ENCODE measurements at places on chromosomes 11 and 22.
A peak's percentile ranks its signal among the peaks of the same experiment; 100 is the strongest.

DNA sequence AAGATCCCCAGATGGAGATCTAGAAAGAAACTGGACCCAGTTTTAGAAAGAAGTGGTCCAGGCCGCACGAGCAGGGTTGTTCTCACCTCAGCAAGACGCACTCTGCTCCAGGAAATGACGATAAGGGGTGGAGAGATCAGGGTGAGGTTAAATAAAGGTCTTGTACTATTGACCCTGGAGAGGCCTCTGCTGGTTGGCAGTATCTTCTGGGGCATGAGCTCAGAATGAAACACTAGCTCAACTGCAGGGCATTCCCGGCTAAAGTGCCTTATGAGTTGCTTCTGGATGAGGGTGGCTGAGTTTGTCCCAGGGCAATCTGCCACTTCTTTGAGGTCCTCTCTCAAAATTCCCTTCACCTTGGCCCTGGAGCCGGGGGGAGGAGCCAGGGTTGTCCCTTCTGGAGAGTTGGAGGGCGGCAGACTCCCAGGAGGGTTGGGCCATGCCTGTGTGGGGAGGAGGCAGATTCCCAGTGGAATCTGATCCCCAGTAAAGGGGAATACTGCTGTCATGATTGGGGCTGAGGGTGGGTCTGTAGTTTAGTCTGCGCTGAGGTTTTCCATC lies 10.9 kb downstream of the USP2 start:
- DNase-seq, result no peak

GRCh38 chr11:22244986-22245592 lies 52.2 kb downstream of the ANO5 start:
- peak; percentile 1 for DNase-seq

DNA sequence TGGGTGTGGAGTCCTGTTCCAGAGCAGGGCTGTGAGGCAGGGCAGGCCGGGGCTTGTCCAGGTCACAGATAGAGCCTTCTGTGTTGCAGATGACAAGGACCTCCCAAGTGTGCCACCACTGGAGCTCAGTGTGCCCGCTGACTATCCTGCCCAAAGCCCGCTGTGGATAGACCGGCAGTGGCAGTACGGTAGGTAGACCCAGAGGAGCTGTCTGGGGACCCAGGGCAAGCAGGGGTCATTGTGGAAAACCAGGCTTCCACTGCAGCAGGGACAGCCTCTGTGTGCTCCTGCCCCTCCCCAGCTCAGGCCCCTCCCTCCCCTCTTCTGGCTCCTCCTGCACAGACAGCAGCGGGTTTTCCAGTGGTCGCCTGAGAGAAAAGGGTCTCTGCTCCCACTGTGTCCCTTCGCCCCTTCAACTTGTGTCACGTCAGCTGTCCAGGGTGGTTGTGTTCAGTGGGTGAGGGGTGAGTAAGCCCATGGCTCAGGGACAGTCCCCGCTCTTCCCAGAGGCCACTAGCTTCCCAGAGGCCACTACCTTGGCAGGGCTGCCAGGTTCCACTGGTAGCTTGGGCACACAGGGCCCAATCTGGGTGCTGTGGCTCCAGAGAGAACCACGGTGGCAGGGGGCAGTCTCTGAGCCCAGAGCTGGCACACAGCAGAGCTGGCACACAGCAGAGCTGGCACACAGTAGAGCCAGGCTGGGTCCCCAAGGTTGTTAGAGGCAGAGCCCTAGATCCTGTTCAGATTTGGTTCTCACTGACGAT lies 78.4 kb downstream of the MED15 start:
- DNase-seq, result no peak

GRCh38 chr11:86587264-86588193 lies 84.9 kb downstream of the ME3 start:
- DNase-seq, result no peak

GRCh38 chr11:86230921-86231434 lies 13.6 kb upstream of the EED start:
- no peak for DNase-seq

- no peak for DNase-seq
Observed at GRCh38 chr11:35234460-35235156, 95.6 kb downstream of the CD44 start.

DNA sequence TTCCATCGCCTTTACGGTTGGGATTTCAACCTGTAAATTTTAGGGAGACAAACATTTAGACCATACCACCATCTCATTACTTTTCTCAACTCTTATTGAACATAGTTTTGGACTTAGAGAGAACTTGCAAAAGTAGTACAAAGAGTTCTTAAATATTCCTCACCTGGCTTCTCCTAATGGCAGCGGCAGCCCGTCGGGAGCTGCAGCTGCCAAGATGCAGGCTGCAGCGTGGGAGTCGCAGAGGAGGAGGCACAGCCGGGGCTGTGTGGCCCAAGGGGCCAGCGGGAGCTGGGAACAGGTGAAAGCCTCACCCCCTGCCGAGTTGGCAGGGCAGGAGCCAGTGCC lies 23.1 kb upstream of the RNASEH2C start:
- DNase-seq, result no peak

DNA sequence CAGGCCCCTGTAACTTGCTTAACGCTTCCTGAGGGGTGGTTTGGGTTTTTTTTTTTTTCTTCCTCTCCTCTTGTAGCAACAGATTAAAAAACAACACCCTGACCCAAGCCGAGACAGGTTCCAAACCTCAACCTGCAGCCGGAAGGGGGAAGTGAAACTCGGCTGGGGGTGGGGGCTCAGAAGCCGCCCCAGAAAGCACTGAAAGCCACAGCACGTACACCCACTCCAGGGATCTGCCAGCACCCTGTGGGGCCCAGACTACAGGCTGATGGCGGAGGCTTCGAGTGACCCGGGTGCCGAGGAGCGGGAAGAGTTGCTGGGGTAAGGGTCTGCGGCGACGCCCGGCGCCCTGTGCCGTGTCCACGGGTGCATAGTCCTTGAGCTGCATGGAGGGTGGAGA lies at the start of gene LSP1:
Gene LSP1, plus strand, starts transcription at position 208 of the 400 bp plus-strand sequence. Its CDS starts 61 bp downstream, at position 269.
- DNase-seq, result no peak

DNA sequence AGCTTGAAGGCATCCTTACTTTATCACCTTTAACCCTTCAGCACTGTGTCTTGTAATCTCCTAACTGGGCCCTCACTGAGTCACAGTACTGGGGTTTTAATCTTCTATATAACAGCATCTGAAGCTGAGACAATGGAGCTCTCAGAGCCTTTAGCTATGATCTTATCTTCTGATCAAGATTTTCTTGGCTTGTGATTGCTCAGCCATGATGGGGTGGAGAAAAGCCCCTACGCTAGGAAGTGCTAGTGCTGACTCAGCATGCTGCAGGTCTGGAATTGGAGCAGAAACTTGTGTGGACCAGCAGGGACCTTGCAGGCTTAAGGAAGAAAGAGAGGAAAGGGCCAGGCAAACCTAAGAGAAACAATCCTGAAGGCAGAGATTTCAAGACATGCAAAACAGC lies 71.7 kb upstream of the EED start:
- DNase-seq, result no peak

GRCh38 chr22:42766860-42767259 lies 46.2 kb upstream of the A4GALT start:
- DNase-seq, result no peak

DNA sequence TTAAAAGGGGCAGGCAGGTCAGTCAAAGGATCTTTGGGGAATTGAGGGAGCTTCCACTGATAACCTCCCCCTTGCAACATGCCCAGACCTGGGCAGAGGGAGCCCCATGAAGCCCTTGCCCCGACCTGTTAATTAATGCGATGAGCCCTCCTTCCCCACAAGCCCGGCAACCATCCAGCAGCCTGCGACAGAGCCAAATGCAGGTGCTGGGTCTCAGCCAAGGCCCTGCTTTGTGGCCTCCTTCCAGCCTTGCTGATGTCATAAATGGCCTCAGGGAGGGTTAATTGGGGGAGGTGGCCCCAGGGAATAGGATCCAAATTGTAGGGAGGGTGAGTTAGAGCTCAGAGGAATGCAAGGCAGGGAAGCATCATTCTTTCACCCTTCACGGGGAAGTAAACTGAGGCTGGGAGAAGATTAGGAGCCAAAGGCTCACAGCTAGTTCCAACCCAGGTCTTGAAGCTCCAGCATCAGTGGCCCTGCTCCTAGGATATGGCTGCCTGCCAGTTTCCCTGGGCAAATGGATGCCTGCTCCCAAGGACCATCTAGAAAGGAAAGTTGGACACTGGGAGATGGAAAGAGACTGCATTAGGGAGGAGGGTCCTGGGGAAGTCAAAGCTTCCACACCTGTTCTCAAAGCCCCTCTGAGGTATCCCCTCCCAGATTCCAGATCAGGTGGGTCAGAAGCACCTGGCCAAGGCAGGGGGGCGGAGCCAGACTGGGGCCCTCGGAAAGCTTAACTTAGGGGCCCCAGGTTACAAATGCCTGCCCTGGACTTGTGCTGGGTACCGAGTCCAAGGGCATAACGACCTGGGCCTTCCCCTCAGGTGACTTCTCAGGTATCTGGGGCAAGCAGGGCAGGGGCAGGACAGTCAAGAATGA lies 34.1 kb downstream of the LMO1 start:
- no peak for DNase-seq

DNA sequence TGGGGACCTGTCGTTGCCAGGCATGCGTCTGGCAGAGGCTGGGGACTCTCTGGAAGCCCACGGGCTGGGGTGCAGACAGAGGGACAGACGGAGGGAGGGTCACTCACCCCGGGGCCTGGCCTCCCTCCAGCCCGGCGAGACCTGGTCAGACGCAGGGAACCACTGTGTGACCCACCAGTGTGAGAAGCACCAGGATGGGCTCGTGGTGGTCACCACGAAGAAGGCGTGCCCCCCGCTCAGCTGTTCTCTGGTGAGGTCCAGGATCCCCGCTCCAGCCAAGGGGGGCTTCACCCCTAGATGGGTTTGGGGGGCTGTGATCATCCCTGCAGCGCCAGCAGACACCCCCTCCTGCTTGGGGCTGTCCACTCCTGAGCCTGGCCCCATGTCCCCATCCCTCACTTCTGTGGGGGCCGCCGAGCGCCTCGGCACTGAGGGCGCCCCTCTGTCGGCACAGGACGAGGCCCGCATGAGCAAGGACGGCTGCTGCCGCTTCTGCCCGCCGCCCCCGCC lies 23.6 kb upstream of the MUC5B start:
- no peak for DNase-seq

DNA sequence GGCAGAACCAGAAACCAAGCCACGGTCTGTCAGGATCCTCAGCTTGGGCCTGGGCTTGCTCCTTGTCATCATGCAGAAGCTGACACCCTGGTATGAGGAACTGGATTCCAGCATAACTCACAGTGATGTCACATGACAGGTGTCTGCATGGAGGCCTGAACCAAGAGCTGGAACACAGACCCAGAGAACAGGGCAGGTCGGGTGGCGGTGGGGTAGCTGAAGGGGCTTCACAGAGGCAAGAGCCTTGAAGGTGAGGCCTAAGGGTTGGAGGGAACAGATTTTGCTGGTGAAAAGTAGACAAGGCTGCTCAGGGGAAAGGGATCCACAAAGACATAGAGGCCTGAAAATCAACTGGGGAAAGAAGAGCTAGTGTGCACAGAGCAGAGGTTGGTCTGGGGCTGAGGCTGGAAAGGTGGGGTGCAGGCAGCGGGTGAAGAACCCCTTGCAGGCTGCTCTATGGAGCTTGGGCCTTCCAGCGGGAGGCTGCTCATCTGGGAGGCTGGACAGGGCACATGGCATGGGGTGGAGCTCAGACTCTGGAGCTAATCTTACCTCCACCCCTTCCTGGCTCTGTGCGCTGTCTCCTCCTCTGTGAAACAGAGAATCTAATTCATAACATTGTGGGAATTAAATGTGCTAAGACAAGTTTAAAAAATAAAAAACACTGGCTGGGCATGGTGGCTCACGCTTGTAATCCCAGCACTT lies 18.4 kb upstream of the RPS3 start:
- DNase-seq, result no peak

DNA sequence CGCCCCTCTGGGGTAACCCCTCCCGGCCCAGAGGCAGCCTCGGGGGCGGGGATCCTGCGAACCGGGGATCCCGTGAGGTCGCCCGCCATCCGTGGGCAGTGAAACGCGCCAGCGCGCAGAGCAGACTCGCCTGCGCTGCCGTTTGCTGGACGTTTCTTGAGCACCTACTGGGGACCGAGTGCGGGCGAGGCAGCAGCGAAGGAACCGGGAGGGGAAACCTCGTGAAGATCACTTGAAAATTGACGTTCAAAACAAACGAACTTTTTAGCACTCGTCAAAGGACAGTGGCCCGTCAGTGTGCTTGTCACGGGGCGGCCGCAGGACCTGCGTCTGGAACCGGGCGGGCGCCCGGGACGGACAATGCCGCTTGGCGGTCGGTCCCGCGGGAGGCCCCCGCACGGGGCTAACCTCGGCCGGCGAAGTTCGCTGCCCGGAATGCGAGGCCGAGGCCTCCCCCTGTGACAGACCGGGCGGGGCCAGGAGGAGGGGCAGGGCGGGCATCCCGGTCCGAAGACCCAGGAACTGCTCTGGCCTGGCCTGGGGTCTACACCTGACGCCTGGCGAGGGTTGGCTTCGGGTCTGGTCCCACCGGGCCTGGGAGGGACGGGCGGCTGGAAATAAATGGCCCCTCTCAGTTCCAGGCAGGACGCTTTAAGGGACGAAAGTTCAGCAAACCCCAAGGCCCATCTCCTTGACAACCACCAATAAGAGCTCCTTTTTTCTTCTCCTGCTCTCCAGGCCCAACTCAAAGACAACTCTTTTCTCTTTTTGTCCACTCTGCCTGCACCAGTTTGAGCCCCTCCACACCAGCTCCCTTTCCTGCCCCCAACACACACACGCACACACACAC lies 723 bp upstream of the SCUBE1 start:
- DNase-seq, result no peak

DNA sequence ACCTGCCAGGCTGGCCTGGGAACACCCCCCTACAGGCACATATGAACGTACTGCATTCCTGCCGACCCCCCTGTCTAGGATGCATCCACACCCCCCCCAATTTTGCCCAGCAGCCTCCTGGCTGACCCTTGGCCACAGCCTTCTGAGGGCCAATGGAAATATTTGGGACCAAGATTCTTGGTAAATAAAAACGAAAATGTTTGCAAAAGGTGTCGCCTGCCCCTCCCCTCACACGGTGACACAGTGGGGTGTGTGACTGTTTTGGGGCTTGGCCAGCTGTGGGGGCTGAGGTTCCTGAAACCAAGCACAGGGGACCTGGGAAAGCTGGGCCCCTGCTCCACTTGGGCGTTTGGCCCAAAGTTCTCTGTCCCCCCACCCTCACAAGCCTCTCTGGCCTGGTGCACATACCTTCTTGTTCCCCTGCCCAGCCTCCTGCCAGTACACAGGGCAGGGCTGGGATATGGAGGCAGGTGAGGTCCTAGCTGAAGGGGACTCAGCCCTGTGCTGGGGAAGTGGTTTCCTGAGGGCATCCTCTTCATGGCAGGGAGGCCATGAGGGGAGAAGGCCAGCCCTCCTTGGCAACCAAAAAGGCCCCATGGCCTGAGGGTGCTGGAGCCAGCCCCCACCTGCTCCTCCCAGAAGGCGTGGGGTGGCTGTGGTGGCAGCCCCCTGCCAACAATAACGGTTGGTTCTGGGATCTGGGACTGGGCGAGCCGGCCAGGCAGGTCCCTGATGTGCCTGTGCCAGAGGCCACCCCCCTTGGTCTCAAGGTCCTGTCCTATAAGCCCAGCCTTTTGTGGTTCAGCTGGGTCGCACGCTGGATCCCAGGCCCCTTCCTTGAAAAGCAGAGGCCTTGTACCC lies 2.1 kb upstream of the CRACR2B start:
- DNase-seq, result no peak

DNA sequence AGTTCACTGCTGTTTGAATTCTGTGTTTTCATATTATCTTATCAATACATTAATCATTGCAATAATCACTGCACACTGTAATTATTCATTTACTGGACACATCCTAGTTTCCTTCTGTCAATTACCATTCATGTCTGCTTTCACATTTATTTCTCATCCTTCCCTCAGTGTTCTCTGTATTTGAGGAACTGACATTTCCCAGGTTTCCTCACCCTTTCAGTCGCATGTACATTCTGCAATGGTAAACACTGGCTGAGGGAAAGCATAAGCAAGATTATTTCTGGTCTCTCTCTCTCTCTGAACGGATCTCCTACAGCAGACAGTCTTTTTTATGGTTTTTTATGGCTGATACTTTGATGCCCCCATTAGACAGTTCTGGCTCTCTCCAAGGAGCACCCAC lies 4.2 kb upstream of the HBD start:
- DNase-seq, result no peak
